Hepatocyte (in vitro differentiated cells): ENCODE measurements at places on chromosomes 3 and 15.

GRCh38 chr3:116083683-116084082, 361.6 kb downstream of the LSAMP start:
- no peak for DNase-seq

DNA sequence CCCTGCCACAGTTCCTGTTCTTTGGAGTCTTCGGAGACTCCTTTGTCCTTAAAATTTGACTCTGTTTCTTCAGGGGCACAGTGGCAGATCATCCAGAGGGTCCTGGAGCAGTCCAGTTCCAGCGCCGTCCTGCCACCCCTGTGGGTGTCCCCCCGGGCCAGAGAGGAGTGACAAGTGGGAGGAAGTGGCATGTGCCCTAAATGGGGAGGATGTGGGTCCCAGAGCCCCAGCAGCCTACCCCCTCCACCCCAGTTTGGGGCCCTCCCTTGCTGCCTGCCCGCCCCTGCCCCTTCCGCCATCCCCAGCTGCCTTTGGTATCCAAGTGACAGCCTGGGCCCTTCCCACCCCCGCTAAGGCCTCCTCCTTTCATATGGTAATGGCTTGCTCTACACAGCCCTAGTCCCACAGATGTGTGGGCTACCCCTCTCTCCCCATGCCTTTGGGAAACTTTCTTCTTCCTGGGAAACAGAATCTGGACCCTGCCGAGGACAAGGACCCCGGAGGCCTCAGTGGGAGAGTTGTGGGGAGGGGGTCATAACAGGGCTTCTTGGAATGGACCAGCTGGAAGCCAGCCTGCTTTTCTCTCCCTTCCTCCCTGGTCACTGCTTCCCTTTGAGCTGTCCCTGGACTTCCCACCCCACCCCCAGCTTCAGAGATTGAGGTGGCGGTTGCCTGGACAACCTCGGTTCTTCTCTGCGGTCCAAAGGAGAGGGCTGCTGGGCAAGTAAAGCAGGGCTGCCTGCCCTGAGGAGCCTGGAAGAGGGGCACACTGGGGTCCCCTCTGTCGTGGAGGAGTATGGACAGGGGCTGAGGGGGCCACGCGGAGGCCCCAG, 43.2 kb downstream of the KLHL25 start:
- no peak for DNase-seq

- DNase-seq, result no peak
These were observed 24.6 kb downstream of the COL8A1 start for GRCh38 chr3:99662838-99663570.

DNA sequence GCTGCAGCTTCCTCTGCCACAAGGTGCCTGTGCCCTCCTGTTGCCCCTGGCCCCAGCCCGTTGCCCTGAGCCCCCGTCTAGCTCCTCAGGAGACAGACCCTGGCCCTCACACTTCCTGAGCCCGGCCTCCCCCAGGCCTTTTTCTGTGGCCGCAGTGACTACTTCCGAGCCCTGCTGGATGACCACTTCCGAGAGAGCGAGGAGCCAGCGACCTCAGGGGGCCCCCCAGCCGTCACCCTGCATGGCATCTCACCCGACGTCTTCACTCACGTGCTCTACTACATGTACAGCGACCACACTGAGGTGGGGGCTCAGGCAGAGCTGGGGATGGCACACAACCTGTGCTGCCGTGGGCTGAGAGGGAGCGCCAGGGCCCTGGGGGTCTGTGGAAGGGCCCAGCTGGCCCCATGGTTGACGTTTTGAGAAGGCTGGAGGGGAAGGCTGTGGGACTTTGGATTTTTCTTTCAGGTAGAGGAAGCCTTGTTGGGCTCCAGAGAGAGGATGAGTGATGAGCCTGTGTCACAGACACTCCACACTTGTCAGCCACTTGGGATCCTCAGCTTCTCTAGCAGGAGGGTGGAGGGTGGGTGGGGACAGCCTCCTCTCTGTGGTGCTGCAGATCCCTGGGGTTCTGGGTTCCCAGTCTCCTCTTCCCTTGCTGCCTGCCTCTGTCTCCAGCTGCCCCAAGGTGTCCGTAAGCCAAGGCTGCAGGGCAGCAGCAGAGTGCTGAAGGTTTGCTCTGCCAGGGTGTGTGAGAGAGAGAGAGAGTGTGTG, 5.0 kb downstream of the ABTB1 start:
- no peak for DNase-seq

GRCh38 chr3:55097441-55097840, 169.6 kb upstream of the LRTM1 start:
- peak; percentile 34 for DNase-seq

GRCh38 chr15:39400002-39400401, 180.9 kb upstream of the THBS1 start:
- DNase-seq, result no peak

DNA sequence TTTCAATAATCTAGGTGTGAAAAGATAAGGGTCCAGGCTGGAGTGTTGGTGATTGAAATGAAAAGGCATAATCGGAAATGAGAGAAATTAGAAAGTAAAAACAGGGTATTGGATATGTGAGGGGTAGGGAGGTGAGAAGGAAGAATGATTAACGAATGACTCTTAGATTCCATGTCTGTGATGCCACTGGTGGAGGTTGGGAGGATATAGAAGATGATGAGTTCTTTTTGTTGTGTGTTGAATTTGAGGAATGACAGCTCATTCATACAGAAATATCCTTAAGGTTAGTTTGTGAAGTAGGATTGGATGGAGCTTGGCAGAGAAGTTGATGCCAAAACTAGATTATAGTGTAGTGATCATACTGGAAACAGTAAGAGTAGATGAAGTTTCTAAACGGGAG, 72.2 kb upstream of the CCNL1 start:
- DNase-seq, result no peak

GRCh38 chr15:47802216-47802615, 84.9 kb downstream of the SEMA6D start:
- DNase-seq, result no peak
